ENCODE measurements at places on chromosomes 11 and 22.

GRCh38 chr11:107792049-107792443 lies 66.5 kb downstream of the SLC35F2 start:
- no peak for DNase-seq

GRCh38 chr11:114061048-114061680 lies 1.7 kb downstream of the ZBTB16 start:
- no peak for DNase-seq

GRCh38 chr22:29269731-29270474 lies 1.8 kb downstream of the EWSR1 start:
- DNase-seq, result no peak

DNA sequence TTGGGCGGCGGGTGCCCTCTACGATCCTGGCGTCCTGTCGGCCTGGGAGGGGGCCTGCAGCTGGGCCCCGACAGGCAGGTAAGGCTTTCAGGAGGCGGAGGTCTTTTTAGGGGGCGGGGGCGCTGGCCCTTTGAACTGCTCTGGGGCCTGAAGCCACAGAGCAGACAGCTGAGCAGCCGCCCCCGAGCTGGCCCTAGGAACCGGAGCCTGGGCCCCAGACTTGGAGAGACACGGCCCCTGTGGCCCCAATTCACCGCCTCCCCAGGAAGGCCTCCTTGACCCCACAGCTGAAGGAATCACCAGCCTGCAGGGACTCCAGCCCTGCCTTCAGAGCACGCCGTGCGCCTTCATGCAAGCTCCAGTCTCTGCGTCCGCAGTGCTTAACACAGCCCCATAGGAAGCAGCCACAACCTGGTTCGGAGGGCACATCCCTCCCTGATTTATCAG lies 618 bp upstream of the CERK start:
- DNase-seq, result no peak

DNA sequence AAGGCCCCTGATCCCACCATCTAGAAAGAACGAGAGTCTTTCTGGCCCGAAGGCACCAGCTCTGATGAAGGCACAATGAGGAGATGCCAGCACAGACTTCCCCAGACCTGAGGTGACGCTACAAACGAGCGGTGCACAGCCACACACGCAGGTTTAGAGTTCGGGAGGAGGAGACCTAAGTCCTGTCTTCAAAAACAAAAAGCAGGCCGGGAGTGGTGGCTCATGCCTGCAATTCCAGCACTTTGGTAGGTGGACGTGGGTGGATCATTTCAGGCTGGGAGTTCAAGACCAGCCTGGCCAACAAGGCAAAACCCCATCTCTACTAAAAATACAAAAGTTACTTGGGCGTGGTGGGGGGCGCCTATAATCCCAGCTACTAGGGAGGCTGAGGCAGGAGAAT lies 9.5 kb downstream of the LTO1 start:
- no peak for DNase-seq

DNA sequence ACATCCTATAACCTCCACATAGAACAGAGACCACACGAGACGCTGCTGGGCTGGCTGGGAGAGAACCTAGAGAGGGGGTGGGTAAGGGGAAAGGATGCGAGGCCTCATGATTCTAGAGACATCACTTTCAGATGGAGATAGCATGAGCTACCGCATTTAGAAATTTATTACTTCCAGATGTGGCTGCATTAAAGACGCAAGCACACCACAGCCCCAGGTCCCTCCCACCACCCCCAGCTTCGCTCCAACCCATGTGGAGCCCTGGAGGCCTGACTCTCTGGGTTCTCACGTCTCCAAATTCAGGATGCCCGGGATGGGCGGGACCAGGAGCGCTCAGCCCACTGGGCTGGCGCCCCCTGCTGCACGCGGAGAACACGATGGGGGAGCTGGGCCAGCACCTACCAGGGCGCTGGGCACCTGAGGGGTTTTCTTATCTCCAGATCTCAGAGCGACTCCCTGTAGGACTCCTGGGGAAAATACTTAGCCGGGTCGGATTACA lies 13.6 kb downstream of the MRPL21 start:
- no peak for DNase-seq

DNA sequence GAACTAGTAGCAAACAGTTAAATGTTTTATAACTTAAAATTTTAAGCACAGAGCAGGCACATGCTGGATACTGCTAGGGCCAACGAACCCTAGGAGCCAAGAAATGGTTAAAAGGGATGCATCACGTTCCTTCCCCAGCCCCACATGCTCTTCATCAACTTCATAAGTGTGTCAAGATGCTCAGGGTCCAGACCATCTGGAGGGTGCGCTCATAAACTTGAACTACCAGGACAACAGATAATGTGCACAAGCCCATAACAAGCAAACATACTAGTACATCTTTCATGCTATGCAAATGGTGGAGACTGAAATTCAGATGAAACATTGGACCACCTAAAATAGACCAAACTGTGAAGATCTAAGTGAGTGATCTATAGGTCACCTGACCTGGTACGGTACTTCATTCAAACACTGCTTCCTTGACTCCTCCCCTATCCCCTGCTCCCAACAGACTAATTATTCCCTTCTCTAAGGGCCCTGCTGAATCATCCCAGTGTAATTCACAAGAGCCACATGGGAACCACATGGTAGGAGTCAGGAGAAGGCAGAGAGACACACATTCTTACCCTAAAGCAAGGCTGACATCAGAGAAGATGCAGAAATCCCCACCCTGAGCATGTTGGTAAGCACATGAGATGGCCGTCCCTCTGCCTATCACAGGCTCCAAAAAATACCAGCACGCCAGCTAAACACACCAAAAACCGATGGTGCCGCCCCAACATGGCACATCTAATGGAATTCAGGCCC lies 83.9 kb downstream of the ETS1 start:
- no peak for DNase-seq

DNA sequence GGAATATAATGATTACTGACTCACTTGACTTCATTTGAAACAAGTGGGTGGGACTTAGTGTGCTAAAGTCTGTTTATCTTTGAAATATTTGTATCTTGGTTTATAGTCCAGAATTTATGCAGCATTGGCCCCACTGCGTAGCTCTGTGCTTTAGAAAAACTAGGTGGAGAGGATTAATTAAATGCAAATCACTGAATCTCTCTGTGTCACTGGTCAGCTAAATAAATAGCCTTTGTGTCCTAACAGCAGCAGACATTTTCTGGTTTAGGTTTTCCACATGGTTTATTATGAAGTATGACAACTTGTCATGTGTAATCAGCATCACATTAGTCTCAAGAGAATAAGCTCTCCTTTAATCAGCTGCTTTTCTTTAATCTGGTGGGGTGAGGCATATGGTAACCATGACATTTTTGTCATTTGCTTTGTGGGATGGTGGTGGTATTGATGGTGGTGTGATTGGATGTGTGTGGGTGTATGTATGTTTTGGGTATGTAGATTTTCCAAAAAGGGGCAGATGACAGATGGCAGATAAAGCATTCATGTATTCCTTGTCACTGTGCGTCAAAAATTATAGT lies 33.9 kb downstream of the BCL2L13 start:
- DNase-seq, result peak; percentile 17

GRCh38 chr22:47401976-47402770 lies 639.7 kb downstream of the TBC1D22A start:
- no peak for DNase-seq

DNA sequence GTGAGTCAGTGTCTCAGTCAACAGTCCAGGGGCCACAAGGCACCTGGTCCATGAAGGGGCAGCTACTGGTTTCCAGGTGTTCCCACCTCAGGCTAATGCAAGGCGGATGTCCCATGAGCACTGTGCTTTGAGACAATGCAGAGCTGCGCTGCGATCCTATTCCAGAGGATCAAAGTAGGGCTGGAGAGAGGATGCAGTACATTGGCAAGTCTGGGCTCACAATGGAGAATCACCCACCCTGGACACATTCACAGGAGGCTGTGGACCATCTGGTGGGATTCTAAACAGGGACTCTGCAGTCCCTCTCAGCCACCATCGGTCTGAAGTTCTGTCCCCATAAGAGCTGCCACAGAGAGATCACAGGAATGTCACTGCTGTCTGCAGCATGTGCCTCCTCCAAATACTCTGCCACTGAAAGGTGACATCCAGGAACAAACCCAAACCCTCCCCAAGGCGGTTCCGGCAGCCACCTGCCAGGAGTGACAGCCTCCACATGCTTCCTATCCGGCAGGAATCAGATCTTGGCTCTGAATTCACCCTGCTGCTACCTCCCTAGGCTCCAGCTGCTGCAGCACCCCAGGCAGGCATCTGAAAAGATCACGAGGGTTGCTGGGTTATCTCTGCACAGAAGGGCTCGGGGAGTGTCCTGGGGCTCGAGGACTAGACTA lies 45.3 kb upstream of the SERPIND1 start:
- DNase-seq, result no peak

GRCh38 chr11:16873289-16873688 lies 134.8 kb downstream of the C11orf58 start:
- no peak for DNase-seq

DNA sequence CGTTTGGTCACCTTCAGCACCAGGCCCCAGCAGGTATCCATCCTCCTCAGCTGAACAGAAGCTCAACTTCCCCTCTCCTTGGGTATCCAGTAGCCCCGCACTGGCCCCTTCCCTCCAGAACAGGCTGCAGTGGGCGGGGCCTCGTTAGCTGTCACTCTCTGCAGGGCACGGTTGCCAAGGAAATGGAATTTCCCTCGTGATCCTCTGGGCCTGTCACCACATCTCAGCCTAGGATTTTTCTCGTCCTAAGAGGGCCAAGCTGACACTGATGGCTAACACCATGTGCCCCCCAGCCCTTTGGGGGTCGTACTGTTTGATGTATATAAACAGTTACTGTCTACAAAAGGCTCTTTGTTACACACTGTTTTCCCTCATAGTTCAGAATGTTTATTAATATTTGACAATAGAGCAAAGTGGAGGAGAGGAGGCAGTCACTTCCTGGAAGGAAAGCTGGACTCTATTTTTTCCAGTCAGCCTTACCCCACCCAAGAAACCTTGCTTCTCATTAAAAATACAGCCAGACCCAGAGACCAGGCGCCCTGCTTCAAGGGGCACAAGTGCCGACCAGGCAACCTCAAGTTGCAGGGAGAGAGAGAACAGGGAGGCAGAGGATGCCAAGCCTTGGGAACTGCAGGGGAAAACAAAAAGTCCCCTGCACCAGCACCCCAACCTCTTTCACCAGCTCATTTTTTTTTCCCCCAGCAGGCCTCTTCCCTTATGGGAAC lies 44.5 kb downstream of the FEZ1 start:
- no peak for DNase-seq

DNA sequence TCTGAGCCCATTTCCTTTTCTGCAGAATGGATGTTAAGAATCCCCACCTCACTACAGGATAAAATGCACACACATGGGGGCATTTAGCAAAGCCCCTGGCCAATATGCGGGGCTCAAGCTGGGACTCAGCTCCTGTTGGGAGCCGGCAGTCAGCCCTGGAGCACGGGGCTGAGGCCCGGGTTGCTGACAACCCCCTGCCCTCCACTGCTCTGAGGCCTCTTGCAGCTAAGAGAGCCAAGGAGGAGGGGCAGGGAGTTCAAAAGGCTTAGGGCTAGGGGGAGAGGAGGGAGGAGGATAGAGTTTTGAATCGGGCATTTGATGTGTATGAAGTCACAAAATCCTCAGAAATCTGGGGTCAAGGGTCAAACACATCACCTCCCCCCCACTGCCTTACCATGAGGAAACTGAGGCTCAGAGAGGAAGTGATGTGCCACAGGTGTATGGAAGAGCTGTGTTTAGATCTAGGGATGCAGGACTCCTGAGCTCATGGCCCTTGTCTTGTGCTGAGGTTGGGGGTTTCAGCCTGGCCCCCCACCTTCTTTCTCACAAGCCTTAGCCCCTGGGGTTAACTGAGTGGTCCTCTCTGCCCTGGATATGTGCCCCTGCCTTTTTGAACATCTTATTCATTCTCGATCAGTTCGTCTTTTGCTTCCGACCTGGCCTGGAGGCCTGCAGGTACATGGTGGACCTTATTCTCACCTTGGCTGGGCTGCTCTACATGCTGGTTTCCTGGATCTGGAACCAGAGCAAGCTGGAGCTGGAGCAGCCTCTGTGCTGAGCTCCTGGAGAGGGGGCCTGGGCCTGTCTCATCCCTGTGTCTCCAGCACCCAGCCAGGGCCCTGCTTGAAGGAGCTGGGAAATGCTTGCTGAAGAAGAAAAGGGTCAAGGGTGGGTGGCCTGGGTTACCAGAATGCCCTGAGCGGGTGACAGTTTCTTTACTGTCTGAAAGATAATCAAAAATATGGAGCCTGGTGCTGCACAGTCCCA lies 80.3 kb downstream of the LRRC32 start:
- no peak for DNase-seq

- no peak for DNase-seq
These were observed 1047.1 kb upstream of the CCDC90B start for GRCh38 chr11:84333221-84333620.

DNA sequence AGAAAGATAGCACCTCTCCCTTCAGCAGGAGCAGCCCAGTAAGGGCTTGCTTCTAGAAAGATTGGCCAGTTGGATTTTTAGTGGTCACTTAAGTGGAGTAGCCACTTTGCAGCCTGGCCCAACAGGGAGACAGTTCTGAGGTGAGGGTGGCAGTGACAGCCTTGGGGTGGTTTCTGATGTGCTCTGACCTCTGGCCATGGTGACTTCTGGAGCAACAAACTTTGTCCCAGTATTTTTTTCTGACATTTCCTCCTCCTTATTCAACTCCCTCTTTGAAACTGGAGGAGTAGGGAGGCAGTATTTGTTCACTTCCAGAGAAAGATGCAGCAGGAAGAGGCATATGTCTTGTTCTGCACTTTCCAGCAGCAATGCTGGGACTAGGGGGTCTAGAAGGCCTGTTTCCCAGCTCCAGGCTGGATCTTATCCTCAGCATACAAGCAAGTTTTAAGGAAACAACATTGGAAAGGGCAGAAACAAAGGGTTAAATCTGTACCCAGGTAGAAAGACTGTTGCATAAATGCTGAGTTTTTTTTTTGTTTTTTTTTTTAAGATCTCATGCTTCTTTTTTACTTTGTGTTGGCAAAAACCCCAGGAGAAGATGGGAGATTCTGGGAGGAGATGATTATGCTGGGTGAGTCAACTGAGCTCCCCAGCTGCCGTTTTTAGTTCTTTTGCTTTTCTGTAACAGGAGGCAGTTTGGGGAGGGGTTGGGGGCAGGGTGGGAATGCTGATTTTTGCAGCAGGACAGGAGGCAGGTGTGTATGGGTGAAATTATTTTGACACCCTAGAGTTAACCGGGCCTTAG lies 37.2 kb downstream of the RCOR2 start:
- no peak for DNase-seq

DNA sequence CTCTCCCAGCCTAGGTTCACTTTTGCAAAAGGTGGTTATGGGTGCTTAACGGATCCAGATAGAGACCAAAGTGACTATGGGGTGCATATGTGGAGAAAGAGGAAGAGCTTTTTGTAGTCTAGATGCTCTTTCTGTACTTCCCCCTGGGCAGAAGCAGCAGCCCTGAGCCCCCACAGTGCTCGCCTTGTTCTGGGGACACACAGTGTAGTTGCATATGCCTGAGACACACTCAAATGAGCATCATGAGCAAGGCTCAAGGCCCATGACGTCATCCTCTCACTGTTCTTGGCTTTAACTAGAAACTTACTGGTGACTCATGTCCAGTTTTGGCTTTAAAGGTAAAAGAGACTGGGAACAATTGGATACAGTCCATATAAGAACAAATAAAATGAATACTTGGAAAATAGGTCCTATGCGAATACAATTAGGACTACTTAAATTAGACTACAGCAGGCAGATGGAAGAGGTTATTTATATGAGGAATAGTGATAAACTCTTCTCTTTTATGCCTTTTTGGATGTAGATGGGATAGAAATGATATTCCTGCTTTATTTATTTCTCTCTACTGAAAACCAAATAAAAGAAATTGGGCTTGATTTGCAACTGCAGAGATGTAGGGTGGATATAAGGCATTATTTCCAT lies 20.1 kb upstream of the PEX26 start:
- no peak for DNase-seq
